ENCODE measurements at places on chromosomes 7 and 10. TPM values are rescaled to one million over a fixed set of nuclear protein-coding genes. Genes with fewer than 3 reads are reported as not detected.

MKX gene
- 15.8 TPM for total RNA-seq

GRCh38 chr10:49330127-49330665 is 31.2 kb downstream of the C10orf71 start:
- DNase-seq, result no peak

GRCh38 chr10:71685554-71686232 is 33.9 kb downstream of the C10orf105 start:
- no peak for DNase-seq

DNA sequence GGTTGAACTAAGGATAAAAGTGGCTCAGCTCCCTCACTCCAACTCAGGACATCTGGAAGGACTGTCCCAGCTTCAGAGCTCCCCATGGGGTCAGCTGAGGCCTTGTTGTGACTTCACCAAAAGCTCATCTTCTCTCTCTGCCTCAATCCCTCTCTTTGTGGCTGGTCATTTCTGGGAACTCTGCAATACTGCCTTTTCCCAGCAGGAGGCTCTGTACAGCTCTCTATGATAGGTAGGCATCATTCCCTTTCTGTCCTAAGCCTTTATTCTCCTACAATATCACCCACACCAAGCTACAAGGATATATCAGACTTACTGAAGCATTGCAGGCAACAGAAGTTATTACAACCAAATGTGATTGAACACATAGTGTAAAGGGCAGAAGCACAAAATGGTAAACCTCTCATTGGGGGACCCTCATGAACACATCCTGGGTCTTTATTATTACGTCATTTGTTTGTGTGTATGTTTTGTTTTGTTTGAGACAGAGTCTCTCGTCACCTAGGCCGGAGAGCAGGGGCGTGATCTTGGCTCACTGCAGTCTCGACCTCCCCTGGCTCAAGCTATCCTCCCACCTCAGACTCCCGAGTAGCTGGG is 36.7 kb upstream of the PRPS1L1 start:
- no peak for DNase-seq

DNA sequence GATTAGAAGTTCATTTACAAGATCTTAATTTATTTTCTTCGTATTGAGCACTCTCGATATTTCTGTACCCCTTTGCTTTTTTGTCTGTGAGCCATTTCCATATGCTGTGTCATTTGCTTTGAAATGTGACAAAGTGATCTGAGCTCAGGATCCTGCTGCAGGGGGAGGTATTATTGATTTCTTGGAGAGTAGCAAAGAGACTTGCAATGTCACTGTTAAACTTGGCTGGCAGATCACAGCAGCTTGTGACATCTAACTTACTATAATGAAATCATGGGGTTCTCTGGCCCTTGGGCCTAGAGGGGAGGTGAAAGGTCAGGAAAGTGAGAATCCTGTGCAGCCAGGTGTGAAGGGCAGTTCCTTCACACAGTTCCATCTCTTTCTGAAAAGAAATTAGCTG is 923.4 kb downstream of the REEP3 start:
- no peak for DNase-seq

GRCh38 chr10:72351479-72351878 is 3.2 kb downstream of the DNAJB12 start:
- no peak for DNase-seq

GRCh38 chr10:30050411-30050810 is 9.0 kb downstream of the JCAD start:
- DNase-seq, result no peak

DNA sequence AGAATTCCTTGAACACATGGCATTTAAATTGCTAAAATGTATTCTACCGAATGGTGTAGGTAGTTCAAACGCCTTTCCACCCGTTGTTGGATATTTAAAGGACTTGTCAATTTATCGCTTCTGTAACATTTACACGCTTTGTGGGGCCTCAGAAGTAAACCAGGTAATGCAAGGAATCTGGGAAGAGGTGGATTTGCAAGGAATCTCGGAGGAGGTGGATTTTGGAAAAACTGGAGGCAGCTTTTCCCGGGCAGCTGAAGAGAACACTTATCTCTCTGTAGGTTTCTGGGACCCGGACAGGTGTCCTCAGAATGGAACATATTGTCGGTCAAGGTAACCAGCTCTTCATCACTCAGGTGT is 592 bp upstream of the MAPK8 start:
- DNase-seq, result no peak

DNA sequence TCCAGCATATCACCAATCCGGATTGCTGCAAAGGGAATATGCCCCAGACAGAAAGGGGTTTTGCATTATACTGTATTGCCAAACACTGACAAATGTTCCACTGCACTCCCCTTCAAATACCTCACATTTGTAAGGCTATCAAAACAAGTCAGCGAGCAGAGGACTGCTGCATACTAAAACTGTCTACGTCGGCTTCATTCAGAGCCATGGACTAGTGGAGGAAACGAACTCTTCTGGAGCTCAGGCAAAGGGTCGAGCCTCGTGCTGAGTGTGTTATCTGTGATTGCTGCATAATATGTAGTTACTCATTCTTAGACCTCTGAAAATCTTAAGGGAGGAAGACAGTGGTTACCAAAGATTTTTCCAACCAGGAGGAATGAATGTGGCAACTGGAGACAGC is 200.2 kb downstream of the DYNC1I1 start:
- DNase-seq, result no peak

GRCh38 chr10:47159361-47160260 is 140.4 kb upstream of the GDF10 start:
- no peak for DNase-seq
